ENCODE measurements at places on chromosomes 13 and 19.
A peak's percentile ranks its signal among the peaks of the same experiment; 100 is the strongest.

DNA sequence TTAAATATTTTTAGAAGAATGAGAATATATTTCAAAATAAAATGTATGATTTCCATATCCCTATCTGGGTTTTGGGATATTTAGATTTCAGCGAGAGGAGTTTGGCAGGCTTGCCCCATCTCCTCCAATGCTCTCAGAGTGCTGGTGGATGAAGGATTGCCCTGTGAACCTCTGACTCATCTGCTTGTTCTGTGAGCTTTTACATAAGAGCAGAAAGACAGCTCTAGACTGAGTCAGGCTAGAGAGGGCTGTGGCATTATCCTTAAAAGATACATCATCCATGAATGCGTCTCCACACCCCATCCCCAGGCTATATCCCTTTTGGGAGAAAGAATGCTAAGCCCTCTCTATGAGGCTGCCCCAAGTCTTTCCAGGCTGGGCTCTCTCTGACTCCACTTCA lies 190.6 kb downstream of the TUBA3C start:
- no peak for DNase-seq

GRCh38 chr13:40611004-40611403 lies 55.4 kb downstream of the FOXO1 start:
- DNase-seq = no peak

- DNase-seq = no peak
These were observed 19.7 kb downstream of the SUGP1 start for GRCh38 chr19:19300613-19301012.

- no peak for DNase-seq
These were observed 38.3 kb downstream of the ZIC2 start for GRCh38 chr13:100019780-100020356.

- no peak for DNase-seq
These were observed 17.2 kb upstream of the CFAP97D2 start for GRCh38 chr13:114161644-114162532.

- DNase-seq = no peak
These were observed 9.1 kb upstream of the SHISA7 start for GRCh38 chr19:55451965-55452748.

DNA sequence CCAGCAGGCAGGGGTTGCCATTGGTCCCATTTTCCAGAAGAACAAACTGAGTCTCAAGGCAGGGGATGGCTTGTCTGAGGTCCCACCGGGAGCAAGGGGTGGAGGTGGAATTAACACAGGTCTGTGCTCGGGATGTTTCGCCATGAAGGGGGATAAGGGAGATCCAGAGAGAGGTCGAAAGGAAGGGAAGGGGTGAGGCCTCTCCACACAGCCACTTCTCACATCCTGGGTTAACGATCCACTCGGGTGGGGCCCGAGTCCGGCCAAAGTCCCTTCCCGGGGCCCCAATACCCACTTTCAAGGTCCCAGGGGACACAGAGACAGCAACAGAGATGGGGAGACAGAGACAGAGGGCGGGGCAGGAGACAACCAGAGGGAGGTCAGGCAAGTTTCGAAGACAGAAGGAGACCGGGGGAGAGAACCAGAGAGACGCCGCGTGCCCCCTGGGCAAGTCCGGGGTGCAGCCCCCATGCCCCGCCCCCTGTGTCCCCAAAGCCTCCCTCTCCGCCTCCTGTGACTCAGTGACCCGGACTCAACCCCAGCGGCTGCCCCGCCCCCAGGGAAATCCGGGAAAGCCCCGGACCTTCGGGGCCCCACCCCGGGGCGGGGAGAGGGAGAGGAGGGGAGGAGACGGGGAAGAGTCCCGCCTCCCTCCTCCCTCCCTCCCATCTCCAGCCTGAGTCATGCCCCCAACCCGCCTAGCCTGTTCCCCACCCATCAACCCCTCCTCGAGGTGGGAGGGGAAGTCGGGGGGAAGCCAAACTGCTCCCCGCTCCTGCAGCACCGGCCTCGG lies 1.4 kb upstream of the BCL3 start:
- DNase-seq = peak; percentile 92
